K562 (cell line): ENCODE measurements at places on chromosomes 2 and 18. TPM values are rescaled to one million over a fixed set of nuclear protein-coding genes. Genes with fewer than 3 reads are reported as not detected.

The B4GALT6 gene
- 0.18 and 0.27 TPM in 2 replicates for total RNA-seq

GRCh38 chr2:33488178-33488690 lies 11.8 kb downstream of the RASGRP3 start:
- no peak for DNase-seq

DNA sequence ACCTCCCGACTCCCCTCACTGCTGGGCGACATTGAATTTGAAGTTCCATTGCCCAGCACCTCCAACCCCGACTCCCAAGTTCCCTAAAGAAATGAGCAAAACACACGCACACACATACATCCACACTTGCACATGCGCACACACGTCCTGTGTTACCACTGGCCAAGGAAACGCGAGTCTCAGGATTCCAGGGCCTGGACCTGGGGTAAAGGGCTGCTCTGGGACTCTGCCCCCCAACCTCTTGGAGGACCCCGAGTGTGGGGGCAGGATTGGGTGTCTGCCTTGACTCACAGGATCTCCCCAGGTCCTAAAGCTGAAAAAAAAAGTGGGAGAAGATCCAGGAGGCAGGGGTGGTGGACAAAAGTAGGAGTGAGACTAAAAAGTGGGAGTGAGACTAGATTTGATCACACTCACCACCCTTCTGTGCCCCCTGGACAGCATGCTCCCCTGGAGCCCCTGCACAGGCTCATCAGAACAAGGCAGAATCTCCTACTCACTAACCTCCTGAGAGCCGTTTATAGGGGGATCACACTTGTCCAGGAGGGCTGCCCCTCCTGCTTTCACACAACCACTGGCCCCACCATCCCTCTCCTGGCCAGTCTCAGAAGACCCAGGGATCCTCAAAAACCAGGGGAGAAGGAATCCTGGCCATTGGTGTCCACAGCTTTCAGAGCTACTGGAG lies 202.2 kb downstream of the TNS1 start:
- DNase-seq = no peak

DNA sequence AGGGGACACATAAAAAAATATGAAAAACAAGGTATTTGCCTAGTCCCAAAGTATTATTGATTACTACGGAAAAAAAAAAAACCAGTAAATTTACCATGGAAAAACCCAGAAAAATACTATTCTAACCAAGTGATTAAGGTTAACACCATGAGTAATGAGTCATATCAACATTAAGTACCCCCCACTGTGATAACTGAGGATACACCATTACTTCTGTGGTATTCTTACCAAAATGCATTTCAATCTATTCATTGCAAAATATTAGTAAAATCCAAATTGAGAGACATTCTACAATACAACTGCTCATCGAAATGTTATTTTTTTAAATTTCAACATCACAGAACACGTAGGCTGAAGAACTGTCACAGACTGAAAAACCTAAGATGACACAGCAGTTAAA lies 669.8 kb downstream of the ZEB2 start:
- DNase-seq = no peak

GRCh38 chr2:146077156-146077555 lies 1557.2 kb upstream of the ZEB2 start:
- no peak for DNase-seq
